ENCODE measurements at places on chromosomes 16 and 17. TPM values are rescaled to one million over a fixed set of nuclear protein-coding genes. Genes with fewer than 3 reads are reported as not detected.
A peak's percentile ranks its signal among the peaks of the same experiment; 100 is the strongest.

GRCh38 chr17:60535382-60536279 lies 9.6 kb upstream of the APPBP2 start:
- no peak for DNase-seq

DNA sequence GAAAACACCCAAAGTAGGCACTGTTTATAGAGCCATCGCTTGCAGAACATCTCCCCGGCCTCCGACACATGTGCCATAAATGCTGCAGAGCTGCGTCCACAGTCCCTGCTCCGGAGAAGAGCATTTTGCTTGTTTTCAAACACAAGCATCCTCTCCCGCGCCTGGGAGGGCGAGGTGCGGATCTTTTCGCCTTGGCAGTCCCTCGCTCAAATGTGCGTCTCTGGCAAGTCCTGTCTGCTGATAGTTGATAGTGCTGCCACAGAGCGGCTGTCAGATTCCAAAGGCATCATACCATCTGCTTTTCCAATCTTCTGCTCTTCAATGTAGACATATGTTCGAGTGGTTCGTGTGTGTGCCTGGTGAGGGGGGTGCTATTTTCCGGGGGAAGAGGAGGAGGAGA lies 603.7 kb downstream of the MAF start:
- no peak for DNase-seq

The HS3ST6 gene
- not detected for total RNA-seq

DNA sequence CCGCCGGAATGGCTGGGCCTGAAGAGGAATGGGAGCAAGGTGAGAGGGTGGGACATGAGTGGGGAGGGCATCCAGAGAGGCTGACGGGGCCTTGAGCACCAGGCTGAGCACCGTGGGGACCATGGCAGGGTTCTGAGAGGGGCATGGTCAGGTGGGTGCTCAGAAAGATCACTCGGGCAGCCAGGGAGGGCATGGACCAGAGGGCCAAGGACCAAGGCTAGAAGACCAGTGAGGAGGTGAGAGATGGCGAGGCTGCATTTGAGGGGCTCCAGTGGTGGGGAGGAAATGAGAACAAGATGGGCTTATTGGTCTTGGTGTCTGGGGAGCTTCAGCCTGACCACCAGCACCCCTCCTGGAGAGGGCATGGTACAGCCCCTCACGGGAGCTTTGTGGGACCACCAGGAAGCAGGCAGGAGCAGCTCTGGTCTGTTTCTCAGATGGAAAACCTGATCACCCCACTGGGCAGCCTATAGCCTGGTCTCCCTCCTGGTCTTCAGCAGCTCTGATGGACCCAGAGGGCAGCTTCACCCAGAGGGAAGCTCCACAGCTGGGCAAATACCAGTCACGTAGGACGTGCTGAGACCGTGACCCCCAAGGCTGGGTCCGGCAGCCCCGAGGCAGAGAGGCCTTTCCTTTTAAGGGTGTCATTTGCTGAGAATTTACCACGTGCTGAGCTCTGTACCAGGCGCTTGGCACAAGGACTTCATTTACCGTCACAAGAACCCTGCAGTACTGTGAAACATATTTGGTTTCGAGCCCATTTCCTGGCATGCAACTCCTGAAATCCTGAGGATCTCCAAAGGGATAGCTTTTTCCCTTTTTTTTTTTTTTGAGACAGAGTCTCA lies 11.4 kb upstream of the NCBP3 start:
- DNase-seq: no peak

The TBX2 gene
- 17.2 TPM for total RNA-seq

DNA sequence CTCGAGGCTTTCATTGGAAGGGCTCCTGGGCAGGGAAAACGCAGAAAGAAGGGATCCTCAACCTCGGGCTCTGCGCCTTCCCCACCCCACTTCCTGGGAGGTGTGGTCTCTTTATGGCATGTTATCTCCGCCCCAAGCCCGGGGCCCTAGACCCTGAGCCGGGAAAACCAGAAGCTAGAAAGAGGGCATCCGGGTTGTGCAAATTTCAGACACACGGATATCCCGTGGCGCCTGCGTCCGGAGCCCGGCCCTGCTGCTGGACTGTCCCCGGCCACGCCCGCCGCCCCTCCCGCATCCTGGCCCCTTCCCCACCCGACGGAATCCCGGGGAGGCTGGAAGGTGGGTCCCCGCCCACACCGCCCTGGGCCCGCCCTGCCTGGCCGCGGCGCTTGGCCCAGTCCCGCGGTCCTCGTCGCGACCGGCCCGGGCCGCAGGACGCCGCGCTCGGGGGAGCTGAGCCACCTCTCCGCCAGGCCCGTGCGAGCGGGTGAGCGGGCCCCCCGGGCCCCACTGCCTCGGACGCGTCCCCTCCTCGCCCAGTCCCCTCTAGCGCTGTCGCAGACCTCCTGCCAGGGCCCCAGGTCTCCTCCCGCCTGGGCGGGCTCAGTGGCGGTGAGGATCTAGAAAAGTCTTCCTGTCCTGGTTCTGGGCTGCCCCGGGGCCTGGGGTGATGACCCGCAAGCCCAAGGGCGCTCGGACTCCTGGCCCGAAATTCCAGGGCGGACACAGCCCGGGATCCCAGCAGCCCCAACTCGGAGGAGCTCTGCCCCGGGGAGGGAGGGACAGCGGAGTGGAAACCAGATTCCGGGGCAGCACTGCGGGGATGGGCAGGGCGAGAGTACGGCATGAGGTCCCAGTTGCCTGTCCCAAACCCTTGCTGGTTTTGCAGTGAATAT lies at the start of gene SLC16A5:
Gene SLC16A5 (plus strand): TSS at position 397 of the 896 bp plus-strand sequence. CDS start 5,683 bp downstream, outside the sequence.
- DNase-seq: peak; percentile 96

The ELAC2 gene
- total RNA-seq: 52.2 TPM

- DNase-seq: no peak
Measured at GRCh38 chr17:50440838-50441829, 15.1 kb downstream of the ACSF2 start.

- no peak for DNase-seq
Measured at GRCh38 chr17:51322390-51323029, 62.2 kb downstream of the UTP18 start.

GRCh38 chr17:2978116-2978515 lies 85.3 kb downstream of the OR1D5 start:
- no peak for DNase-seq

The ADAMTS18 gene
- not detected for total RNA-seq

GRCh38 chr17:61160204-61160603 lies 239.4 kb upstream of the TBX2 start:
- DNase-seq: no peak

- no peak for DNase-seq
Measured at GRCh38 chr16:48478393-48478792, 93.2 kb upstream of the SIAH1 start.

GRCh38 chr17:18379246-18380146 lies 1.9 kb downstream of the EVPLL start:
- no peak for DNase-seq

DNA sequence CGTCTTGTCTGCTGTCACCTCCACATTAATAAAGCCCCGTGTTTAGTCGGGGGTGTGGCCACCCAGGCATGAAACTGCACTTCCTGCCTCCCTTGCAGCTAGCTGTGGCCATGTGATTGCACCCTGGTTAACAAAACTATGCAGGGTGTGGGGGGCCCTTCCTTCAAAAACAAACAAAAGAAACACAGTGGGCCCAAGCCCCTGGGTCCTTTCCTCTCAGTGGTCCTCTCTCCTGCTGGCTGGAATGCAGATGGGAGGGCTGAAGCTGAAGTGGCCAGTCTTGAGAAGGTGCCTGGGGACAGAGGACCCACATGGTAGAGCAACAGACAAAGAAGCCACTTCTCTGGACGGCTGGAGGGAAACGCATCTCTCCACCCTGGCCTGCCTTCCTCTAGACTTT lies 38.0 kb upstream of the FOXF1 start:
- DNase-seq: no peak

- DNase-seq: no peak
Measured at GRCh38 chr16:28062847-28063521, 530 bp downstream of the GSG1L start.

GRCh38 chr17:32315171-32315570 lies 26.8 kb downstream of the C17orf75 start:
- no peak for DNase-seq

The DRC3 gene
- total RNA-seq: 1.9 TPM

The KRTAP3-1 gene
- total RNA-seq: not detected

DNA sequence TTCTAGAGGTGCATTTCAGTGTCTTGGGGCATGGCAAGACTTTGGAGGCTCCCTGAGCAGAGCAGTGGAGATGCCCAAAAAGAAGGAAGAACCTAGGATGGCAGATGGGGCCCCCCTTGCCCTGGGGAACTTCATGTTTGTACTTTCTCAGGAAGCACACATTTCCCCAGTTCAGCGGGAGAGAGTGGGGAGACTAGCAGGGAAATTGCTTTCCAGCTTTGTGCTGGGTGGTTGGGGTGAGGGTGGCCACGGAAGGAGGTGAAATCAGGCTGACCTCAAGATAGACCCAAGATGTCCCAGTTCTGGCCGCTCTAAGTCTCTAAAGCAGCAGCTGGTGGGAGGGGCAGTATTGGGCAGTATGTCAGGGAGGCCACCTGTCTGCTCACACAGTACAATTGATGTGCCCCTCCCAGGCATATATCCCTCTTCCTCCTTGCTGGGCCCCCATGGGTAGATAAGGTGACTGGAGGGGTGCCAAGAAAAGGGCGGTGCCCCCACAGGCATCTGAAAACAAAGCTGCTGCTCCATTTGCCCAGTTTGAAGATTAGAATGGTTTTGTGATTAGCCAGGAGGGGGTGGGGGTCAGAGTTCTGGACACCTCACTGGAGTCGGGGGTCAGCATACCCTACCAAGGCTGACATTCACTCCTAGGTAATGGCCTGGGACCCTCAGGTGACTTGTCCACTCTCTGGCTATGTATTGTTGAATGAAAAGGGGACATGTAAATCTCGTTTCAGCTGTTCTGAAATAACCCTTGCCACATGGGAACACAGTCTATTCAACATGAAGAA lies 17.1 kb upstream of the NAGLU start:
- no peak for DNase-seq

The FN3KRP gene
- 16.2 TPM for total RNA-seq

GRCh38 chr17:11404431-11405276 lies 163.6 kb downstream of the SHISA6 start:
- no peak for DNase-seq

The RAB40C gene
- 19.4 TPM for total RNA-seq

The HBA1 gene
- total RNA-seq: 780 TPM

GRCh38 chr17:8670421-8670820 lies 39.9 kb upstream of the MYH10 start:
- DNase-seq: no peak

DNA sequence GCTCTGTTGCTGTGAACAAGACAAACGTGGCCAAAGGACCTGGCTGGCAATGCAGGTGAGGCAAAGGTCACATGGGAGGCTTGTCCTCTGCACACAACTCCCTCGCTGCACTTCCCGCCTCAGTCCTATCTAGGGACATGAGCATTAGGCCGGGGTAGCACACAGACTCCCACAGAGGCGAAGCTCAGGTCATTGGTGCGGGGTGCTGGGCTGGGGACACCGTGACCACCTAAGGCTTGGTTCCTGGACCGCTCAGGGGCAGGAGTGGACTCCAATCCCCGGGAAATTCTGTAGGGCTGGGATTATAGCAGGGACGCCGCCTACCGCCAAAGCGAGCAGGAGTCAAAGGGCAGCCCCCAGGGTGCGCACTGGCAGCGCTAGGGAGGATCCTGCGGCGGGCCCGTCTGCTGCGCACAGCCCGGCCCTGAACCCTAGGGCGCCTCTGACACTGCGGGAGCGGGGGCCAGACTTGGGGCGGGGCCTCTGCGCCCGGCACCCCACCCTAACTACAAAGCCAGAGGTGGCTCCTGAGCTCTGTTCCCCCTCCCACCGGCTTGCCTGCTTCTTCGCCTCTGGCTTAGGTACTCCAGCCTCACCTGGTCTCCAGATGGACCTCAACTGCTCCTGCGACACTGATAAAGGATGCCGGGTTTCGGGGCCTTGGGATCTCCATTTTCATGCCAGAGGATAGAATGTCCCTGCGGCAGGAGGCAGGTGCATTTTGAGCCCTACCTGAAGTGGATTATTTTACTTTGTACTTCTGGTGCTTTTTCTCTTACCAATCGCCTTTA lies 3.9 kb upstream of the MT1B start:
- no peak for DNase-seq

The GLP2R gene
- total RNA-seq: 0.05 TPM

- no peak for DNase-seq
Measured at GRCh38 chr17:27856676-27857432, 36.3 kb downstream of the LYRM9 start.

GRCh38 chr16:88903267-88903666 lies 36.8 kb upstream of the PABPN1L start:
- no peak for DNase-seq

- no peak for DNase-seq
Measured at GRCh38 chr16:86462334-86463084, 47.8 kb upstream of the FOXF1 start.

DNA sequence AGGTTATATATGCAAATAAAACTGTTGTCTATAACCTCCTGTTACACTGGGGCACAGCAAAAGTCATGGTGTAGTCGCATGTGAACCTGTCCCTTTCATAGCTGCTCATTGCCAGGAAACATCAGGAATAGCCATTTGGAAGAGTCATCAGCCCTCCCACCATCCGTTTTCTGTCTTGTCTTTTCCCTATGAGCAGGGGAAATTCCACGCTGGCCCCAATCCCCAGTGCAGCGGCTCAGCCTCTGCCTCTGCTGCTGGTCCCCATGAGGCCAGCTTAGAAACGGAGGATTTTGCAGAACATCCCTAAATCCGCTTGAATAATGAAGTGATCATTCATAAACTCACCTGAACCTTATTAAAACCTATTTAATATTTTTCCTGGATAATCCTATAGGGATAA lies 10.5 kb downstream of the MAPT start:
- DNase-seq: no peak

The NPIPA7 gene
- total RNA-seq: 5.5 TPM

- no peak for DNase-seq
Measured at GRCh38 chr17:65220732-65221131, 83.6 kb downstream of the RGS9 start.

DNA sequence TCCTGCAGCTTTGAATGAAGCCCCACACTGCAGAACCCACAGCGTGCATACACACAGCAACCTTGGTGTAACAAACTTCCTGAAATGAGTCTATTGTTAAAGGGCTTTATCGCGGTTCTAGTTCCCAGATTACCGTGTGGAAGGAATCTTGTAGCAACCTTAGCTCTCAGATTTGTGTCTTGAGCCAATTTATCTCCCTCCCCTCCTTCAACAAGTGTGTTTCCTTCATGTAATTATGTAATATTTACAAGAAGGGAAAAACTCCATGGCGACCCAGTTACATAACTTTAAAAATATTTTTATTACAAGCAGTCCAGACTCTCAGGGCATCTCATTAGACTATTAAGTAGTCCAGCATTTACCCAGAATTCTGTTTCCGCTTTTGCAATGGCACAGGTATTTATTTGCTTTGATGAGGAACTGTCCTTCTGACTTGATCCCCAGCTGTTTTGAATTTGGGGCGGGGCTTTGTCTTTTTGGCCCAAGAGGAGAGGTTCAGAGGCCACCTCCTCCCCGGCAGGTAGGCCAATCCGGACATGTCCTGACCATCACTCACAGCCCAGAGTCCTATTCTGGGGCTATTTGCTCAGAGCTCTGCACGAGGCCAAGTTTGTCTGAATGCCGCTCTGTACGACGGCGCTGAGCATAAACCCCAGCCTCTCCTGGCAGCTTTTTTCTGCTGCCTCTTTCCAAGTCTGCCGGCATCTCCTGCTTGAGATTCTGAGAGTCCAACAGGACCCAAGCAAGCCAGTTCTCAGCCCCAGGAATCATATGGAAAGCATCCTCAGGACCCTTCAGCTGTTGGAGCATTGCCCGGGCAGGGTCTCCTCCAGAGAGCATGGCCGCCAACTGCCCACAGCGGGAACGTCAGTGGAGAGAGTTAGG lies 35.6 kb downstream of the CLEC16A start:
- no peak for DNase-seq

The HP gene
- 8.3 TPM for total RNA-seq

GRCh38 chr16:25024900-25025299 lies 9.7 kb upstream of the ARHGAP17 start:
- no peak for DNase-seq

The SOX9 gene
- 24.0 TPM for total RNA-seq

- peak; percentile 80 for DNase-seq
Measured at GRCh38 chr17:7885367-7886226, 3.0 kb upstream of the CHD3 start.
